SHP77 treated with DMSO at 0.1 percent for 48 hours (cell line): ENCODE measurements at places on chromosomes 3 and 15.

GRCh38 chr3:53501178-53501577 is 6.8 kb downstream of the CACNA1D start:
- no peak for DNase-seq

- DNase-seq, result no peak
These were observed 573.0 kb downstream of the MECOM start for GRCh38 chr3:169090559-169090958.

DNA sequence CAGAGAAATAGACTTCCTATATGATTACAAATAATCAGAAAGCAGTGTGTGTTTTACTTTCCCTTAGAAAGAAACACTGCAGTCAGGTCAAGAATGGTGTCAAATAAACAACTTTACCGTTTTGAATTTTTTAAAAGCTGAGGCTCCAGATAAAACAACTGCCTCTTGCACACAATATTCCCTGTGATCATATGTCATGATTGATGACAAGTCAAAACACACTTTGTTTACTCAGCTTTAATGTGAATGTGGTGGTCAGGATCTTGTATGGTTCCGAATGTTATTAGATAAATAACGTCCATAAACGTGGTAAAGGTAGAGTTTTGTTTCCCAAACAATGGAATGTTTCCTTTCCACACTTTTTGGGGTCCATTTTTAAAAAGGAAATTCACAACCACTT is 428.4 kb upstream of the MDFIC2 start:
- DNase-seq, result peak; percentile 36

- DNase-seq, result peak; percentile 51
These were observed 18.0 kb upstream of the DNAJC13 start for GRCh38 chr3:132399054-132399929.

GRCh38 chr3:172202797-172203196 is 163.4 kb downstream of the FNDC3B start:
- DNase-seq, result no peak

DNA sequence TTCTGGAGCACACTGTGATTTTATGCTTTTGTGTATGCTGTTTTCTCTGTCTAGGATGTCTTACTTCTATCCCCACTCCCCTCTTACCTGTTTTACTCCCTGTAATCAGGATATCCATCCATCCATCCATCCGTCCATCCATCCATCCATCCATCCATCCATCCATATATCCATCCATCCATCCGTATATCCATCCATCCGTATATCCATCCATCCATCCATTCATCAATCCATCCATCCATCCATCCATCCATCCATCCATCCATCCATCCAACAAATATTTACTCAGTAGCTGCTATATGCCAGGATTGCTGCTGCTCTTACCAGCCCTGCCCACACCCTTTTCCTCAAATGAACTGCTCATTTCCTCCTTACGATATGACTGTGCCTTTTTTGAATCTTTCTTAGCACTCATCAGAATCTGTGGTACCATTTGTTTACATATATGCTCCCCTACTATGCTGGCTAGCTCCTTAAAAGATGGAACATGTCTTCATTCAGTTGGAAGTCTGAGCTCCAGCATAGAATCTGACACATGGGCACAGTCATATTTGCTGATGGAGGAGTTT is 35.2 kb downstream of the USP13 start:
- no peak for DNase-seq

- no peak for DNase-seq
These were observed 221.5 kb upstream of the BHLHE40 start for GRCh38 chr3:4757575-4758248.

DNA sequence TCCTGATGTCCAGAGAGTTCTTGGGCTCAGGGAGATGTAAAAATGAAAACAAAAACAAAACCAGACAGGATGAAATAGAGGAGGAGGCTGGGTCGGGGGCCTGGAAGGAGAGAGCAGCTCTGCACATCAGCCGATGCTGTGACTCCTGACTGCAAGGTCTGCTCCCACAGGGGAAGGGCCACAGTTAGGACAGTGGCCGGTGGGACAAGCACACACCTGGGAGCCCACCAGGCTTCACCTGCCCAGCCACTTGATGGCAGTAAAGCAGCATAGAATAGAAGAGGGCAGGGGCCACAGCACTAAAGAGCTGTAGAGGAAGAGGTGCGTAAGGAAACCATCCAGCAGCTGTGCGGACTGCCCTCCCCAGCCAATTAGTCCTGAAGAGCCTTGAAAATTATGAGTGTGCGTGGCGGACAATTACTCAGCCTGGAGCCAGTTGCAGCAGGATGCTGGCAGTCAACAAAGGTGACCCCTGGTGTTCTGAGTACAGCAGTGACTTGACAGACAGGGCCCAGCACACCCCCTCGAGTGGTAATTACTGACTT is 29.8 kb downstream of the ALS2CL start:
- no peak for DNase-seq

- DNase-seq, result no peak
These were observed 110.6 kb upstream of the CMC1 start for GRCh38 chr3:28130836-28131235.

GRCh38 chr3:3799173-3800079 is at the start of gene LRRN1:
Gene LRRN1, plus strand, starts transcription at chr3:3799431. Its CDS starts 45,211 bp downstream, at chr3:3844642.
- DNase-seq, result no peak

DNA sequence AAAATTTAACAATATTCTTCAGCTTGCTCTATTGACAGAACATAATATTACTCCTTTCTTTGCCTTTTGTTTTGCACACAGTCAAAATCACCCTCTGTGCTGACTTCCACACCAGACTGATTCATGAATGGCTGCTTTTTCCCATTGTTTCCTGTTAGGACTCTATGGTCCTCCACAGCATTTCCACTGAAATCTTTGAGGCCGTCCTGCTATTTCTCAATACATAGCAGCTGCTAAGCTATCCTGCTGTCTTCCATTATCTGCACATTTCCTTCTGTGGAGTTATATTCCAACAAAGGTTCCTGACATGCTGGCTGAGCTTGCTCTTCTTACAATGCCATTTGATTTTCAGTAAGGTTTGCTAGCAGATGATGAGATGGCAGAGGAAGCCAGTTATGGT is 153.3 kb downstream of the EPHA3 start:
- no peak for DNase-seq

DNA sequence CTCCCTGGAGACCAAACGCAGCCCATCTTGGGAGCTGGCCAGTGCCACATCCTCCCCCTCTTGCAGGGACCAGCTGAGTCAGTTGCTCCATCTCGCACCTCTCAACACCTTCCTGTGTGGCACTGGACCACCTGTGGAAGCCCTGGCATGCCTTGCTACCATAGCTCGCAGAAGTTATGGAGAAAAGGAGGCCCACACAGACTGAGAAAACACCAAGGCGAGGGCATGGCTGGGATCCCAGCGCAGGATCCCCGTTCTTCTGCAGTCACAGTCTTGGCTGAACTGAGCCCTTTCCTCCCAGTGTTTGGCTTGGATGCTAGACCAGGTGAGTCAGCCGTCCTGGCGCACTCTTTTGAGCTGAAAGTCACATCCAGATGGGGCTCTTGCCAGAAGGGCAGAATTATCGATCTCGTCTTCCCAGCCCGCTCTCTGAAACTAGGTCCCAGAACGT is 46.9 kb downstream of the CHRD start:
- no peak for DNase-seq

DNA sequence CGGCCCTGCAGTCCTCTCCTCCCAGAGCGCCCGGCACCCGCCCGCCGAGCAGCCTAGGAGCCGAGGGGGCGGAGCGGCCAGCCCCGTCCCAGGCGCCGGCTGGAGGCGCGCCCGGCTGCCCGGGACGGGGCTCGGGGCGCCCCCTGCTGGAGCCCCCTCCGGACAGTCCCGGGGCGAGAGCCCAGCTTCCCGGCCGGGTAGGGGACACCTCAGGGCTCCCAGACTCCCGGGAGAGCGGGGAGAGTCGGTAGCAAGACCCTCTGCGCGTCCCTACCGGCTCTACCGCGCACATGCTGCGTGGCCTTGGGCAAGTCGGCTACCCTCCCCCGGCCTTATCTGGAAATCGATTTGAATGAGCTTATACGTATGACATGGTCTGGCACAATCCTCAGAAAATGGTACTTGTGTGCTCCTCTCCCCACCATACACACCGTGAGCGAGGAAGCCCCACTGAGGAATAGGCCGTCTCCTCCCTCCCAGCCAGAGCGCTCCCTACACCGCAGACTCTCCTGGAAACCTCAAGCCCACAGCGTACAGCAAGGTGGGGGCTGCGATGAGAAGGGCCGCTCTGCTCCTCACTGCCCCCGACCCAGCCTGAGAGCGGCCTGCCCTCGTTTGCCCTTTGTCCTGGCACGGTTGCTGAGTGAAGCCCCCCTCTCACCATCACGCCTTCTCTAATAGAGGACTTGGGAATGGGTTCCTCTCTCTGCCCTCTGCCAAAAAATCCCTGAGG is at the start of gene DAPK2:
Gene DAPK2, minus strand, starts transcription at position 65 of the 733 bp plus-strand sequence. CDS start 6,224 bp downstream, outside the sequence.
- peak; percentile 3 for DNase-seq

- no peak for DNase-seq
These were observed 21.2 kb downstream of the NGRN start for GRCh38 chr15:90286678-90287077.

DNA sequence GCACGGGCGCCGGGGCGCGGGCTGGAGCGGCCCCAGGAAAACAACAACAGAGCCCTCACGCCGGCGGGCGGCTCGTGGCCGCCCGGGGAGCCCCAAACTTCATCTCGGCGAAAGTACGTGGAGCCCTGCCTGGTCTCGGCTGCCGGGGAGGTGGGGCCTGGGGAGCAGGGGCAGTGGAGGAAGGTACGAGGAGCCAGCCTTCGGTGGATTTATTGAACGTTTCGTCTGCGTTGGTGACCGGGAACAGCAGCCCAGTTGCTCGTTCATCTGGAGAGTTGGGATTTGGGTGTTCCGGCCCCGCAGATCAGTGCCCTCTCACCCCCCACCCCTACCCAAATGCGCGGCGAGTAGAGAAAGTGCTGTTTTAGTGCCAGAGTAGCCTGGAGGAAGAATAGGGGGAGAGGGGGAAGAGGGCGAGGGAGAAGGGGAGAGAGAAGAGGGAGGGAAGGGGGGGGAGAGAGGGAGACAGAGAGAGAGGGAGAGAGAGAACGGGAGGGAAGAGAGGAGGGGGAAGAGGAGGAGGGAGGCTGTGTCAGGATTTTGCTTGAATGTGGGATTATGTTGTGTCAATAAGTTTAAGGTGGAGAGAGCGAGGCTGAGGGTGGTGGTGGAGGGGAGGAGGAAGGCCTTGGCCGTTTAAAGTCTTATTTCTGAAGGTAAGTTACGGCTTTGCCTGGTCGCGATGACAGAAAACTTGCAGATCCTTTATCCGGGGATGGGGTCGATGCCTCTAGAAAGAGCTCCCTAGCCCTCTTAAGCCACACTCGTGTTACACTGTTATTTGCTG is 970 bp downstream of the BBX start:
- peak; percentile 6 for DNase-seq

DNA sequence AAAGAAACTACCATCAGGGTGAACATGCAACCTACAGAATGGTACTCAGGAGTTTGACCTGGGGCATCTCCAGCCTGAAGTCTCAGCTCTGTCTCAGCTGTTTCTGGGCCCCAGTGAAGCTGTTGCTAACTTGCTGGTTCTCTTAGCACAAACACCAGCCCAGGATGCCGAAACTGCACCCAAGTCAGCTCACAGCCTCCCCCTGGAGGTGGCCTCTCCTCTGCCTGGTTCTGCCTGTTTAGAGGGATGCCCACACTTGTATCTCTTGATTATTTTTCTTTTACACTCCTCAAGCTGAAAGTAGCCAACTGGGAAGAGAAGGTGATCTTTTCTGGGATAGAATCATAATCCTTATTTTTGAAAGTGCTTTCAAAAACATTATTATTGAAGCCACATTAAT is 289.0 kb upstream of the RASGRP1 start:
- DNase-seq, result no peak

DNA sequence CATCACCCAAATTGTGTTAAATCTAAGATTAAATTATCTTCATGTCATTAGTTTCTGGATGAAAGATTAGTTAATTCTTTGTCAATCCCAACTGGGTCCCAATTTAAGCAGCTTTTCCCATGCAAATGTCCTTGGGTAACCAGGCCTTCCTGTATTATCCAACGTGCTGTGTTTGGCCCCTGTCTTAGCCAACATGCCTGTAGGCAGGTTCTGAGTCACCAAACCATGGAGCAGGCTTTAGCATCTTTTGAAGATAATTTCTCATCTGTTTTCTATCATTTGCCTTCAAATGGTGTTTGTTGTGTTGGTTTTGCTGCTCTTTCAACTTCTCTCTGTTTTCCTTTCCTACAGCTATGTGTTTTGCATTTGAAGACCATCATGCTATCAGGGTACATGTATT is 216.2 kb downstream of the ITPR1 start:
- DNase-seq, result no peak

DNA sequence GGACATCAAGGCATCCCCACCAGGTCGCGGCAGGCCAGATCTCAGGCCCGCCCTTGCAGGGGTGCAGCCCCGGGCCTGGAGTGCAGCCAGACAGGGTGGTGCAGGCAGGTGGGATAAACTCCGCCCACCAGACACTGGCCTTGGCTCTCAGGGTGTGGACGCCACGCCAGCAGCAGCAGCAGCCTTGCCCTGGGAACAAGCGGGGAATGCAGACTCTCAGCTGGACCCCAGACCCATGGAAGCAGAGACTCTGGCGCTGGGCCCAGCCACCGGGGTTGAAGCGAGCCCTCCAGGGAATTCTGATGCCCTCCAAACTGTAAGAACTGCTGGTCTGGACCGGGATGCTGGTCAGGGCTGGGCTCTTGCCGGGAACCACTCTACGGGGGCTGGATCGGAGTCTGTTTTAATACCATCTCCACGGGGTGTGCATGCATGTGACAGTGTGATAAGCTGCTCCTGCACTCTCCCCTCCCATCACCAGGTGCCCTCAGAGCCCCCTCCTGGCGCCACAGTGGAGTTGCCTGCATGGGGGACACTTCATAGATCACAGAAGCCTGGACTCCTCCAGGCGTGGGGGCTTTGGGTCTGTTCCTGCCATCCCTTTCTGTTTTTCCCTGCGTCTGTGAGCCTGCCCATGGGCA is 142.7 kb downstream of the NSMCE3 start:
- no peak for DNase-seq

- no peak for DNase-seq
These were observed 3.6 kb upstream of the RASL12 start for GRCh38 chr15:65071381-65071811.

DNA sequence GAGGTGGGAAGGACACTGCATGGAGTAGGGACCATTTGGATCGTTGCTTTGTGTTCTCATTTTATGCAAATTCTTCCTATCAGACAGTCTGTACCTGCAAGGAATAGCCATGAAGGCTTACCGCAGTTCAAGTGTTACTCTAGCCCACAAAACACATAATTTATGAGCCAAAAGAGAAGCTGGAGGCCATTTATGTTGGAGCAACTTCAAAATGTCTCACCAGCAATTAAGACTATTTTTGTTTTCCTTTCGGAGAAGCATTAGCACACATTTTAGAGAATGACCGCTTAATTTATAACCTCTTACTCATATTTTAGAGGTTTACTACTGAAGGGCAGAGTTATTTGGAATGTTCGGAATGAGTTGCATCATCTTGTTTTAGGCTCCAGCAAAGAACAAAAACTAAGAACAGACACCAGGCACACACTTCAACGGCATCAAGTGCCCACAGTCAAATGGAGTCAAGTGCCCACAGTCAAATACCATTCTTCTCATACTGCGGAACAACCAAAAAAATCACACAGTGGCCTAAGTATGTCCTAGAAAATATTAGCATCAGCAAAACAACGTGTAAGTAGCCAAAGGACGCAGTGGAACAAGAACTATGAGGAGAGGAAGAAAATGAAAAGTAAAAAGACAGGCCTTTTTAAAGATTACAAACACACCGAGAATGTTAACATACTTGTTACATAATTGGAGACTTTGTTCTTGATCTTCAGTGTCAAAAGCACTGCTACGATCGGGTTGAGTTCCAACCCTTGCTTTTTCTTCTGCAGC is 17.5 kb upstream of the GOLGA8J start:
- DNase-seq, result no peak
